HepG2 (cell line): ENCODE measurements at places on chromosomes 4 and X. TPM values are rescaled to one million over a fixed set of nuclear protein-coding genes. Genes with fewer than 3 reads are reported as not detected.

The PRRG3 gene
- polyA plus RNA-seq: not detected in 2 replicates

The NPFFR2 gene
- not detected in 2 replicates for polyA plus RNA-seq

The XAGE1A gene
- polyA plus RNA-seq: not detected in 2 replicates

- DNase-seq: no peak
Observed at GRCh38 chrX:65667157-65667502, 324 bp upstream of the MSN start.

DNA sequence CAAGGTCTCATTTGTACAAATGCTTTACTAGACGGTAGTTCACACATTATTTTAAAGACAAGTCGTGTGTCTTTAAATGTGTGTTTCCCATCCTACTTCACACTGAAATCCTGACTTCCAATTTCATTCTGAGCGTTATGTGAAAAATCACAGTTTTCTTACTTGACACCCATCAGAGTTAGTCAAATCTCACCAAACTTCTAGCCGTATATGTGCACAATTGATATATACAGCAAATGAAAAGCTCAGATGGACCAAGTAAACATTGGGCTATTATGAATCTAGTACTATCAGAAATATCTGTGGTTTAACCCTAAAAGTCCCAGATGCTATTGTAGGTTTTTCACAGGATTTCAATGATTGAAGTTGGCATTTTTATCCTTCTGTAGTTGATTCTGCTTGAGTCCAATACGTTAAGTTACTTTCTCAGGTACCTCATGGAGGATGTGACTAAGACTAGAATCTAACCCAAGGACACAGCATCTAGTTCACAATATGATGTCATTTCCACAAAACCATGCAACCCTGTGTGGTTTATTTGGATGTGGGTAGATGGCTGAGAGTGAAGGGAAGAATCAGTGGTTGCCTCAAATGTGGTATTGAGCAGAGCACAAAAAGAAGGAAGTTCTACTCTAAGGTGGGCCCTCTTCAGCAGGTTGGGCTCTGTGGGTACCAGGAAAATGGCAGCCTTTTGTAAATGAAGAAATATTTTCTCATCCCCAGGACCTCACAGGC is 22.1 kb upstream of the TRIM60 start:
- DNase-seq: no peak

- DNase-seq: no peak
Observed at GRCh38 chr4:113449410-113449974, 312.0 kb downstream of the CAMK2D start.

- DNase-seq: no peak
Observed at GRCh38 chrX:72046447-72046846, 85.3 kb downstream of the RTL5 start.

GRCh38 chr4:121658125-121658524 is 38.7 kb downstream of the ANXA5 start:
- DNase-seq: no peak

DNA sequence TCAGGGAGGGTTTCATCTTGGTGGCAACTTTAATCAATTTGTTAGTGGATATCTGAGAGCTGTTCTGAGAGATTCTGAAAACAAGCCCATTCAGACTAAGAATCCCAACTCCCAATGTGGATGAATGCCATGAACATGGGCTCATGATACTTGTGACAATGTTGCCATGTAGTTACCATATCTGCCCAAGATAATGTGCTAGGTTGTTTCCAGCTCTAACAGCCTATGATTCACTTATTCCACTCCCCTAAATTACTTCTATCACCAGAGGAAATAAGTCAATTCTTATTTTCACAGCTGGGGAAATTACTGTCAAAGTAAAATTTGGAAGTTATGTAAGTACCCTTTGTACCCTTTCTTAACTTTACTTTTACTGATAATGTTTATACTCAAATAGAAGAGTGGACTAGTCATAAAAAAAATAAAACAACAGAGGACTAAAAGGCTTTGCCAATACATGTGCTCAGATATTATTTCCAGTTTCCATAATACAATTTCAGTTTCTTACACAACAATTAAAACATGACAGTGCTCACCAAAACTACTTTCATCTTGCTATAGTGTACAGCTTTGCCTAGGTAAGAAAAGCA is 1101.7 kb upstream of the INTU start:
- DNase-seq: no peak
